ENCODE measurements at places on chromosomes 5 and 9. TPM values are rescaled to one million over a fixed set of nuclear protein-coding genes. Genes with fewer than 3 reads are reported as not detected.
A peak's percentile ranks its signal among the peaks of the same experiment; 100 is the strongest.

GRCh38 chr9:127411122-127411521 lies 13.1 kb upstream of the ZNF79 start:
- no peak for DNase-seq

The FST gene
- total RNA-seq: 0.14 TPM

DNA sequence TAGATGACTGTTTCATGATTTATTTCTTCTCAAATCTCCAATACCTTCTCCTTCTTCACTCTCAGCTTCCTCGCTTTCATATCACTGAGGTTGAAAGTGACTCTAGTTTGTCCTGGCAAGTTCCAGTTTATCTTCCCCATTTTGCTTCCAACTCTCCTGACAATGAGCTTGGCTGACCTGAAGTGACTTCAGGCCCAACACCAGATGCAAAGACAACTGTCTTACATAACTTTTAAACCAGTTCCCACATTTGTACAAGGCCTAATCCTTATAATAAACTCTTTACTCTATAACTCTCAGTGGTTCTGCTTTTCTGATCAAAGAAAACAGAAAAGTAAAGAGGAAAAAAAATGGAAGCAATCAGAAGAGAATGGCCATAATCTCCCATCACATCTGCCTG lies 22.0 kb downstream of the GNG10 start:
- no peak for DNase-seq

The FRRS1L gene
- 0.69 TPM for total RNA-seq

DNA sequence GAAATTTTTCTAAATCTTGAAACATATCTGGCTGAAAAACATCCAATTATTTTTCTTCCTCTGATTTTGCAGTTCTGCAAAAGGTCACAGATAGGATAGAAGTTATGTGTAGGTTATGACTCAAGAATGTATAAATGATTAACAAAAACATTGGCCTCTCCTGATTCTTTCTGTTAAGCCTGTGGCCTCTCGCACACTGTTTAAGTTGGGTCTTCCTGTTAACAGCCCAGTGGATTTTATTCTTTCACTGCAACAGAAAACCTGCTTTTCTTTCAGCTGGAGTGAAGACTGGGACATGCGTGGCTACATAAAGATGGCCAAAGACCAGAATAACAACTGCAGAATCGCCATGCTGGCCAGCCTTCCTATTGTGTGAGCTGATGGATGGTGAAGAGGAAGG lies 17.1 kb upstream of the SPATA31E1 start:
- no peak for DNase-seq

GRCh38 chr5:149151717-149152116 lies 10.4 kb downstream of the ABLIM3 start:
- no peak for DNase-seq

DNA sequence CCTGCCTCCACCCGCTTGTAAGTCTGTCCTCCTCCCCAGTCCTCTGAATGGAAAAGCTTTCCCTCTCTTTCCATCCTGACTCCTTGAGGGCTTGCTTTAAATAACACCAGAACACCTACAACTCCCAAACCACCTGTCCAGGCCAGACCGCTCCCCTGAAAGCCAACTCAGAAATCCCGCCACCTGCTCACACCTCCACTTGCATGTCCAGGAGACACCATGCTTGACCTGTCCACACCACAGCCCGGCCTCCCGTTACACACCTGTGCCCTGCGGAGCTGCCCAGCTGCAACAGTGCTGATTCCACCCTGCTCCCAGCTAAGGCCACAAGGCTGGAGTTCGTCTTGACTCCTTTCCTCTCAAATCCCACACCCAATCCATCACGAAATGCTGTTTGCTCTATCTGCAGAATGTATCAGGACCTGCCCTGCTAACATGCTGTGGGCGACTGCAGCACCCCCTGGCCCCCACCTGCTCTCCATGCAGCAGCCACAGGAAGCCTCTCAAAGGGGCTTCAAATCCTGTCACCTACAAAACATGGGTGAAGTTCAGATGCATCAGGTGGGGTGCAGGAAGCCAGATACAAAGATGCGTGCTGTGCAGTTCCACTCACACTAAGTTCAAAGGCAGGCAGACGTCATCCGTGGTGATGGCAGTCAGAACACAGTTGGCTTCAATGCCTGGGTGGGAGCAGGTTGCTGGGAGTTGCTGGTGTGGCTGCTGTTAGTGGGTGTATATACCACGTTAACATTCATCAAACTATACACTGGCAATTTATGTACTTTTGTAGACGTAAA lies 166.0 kb downstream of the ROR2 start:
- DNase-seq: no peak

The TMC1 gene
- total RNA-seq: not detected

The SPAG8 gene
- 0.12 TPM for total RNA-seq

DNA sequence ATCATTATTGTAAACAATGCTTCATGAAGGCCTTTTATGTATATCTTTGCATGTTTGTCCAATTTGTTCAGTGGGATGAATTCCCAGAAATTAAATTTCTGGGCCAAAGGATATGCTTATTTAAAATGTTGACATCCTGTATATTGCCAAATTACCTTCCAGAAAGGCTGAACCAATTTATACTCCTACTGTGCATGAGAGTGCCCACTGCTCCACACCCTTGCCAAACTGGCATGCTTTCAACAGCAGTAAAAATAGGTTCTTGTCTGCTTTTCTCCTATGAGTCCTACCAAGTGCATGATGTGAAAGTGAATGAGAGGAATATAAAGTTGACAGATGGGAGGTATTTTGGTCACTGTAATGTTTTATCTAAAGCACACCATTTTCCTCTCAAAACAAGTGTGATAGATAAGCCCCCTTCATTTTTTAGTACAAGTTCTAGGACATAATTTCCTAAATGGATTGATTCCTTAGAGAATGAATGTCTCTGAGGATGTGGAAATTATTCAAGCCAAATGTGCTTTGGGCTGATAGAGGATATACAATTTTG lies 70.5 kb upstream of the ERBIN start:
- no peak for DNase-seq

The NXNL2 gene
- total RNA-seq: 3.1 TPM

The HRCT1 gene
- not detected for total RNA-seq

DNA sequence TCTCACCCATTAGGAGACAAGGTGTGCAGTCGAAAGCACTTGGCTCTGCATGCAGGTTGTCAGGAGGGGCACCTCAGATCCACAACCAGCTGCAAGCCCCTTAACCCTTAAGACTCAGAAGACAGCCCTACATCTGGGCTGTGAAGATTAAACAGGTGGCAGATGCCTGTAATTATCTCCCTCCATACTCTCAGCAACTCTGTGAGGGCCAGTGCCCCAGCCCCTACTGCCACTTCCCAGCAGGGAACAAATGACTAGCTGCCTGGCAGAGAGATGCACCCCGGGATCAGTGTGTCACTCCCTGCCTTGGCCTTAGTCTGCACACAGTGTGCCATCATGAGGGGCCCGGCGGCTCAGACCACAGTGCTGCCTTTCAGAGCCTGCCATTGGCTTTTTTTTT lies 42.0 kb downstream of the CRB2 start:
- DNase-seq: no peak

GRCh38 chr5:139130214-139130613 lies 68.0 kb downstream of the SIL1 start:
- no peak for DNase-seq

DNA sequence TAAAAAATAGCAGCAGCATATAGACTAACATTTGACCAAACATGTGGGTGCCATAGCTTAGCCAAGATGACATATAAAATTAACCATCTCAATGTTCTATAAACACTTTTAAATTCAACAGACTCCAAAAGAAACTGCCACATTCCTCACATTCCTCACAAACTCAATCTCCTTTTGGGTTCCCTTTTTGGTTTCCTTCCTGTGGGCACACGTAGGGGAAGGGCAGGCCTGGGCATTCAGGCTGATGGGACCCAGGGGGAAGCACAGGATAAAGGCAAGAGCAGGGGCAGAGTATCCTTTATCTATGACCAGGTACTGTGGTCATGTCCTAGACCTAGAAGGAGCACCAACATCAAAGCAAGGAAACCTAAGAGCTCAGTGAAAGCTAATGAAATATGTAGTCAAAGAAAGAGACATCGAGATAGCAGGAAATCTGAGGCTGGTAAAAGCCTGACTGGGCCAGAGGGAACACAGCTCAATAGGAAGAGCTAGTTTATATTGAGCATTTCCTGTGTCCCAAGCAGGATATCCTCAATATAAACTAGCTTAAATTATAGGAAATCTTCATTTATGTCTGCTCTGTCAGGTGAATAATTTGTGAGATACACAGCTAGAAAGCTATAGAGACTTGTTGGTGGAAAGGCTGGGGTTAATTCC lies 13.6 kb upstream of the ERAP1 start:
- no peak for DNase-seq

- DNase-seq: no peak
Measured at GRCh38 chr9:109802491-109802890, 22.5 kb downstream of the PALM2AKAP2 start.

DNA sequence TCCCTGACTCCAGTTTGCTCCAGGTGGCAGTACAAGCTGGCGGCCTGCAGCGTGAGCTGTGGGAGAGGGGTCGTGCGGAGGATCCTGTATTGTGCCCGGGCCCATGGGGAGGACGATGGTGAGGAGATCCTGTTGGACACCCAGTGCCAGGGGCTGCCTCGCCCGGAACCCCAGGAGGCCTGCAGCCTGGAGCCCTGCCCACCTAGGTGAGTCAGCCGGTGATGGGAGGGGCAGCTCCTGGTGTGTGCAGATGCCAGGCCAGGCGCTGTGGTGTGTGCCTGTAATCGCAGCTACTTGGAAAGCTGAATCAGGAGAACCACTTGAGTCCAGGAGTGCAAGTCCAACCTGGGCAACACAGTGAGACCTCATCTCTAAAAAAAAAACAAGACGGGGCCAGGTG lies 10.0 kb upstream of the CACFD1 start:
- DNase-seq: no peak

The FPGS gene
- 132 TPM for total RNA-seq

DNA sequence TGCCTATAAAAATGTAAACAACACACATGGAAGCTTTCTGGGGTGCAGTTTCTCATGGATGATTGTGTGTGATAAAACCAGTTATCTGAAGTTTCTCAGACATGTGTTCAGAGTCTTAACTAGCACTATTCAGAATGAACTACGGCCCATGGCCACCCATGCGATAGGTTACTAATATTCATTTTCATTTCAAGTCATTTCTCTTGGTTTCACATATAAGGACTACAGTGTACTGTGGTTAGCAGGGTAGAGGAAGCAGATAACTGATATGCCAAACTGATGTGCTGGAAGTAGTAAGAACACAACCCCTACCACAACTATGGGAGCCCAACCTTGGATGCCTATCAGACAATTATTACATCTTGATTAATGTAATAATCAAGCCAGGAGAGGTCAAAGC lies 372.1 kb downstream of the DTWD2 start:
- DNase-seq: no peak

GRCh38 chr5:152514827-152515397 lies 109.8 kb upstream of the NMUR2 start:
- peak; percentile 1 for DNase-seq

The ARID3C gene
- not detected for total RNA-seq

- DNase-seq: peak; percentile 41
Measured at GRCh38 chr5:138603249-138603920, 28.2 kb upstream of the HSPA9 start.

DNA sequence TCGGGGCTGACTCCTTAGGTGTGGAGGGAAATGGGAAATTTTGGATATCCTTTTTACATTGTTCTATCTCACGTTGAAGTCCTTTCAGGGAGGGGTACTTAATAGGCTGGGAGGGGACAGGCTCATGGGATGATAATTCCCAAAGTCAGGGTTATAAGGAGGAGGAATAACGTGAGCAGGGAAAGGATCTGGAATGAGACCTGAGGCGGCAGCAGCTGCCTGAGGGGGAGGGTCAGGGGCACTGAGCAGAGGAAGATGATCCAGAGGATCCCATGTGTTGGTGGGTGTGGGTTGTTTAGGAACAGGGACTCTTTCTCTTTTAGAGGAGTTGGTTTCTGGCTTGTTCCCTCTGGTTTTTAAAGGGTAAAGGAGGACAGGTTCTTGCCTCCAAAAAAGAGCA lies 18.7 kb downstream of the IFT74 start:
- no peak for DNase-seq

GRCh38 chr5:114789773-114790402 lies 379.8 kb downstream of the TRIM36 start:
- DNase-seq: peak; percentile 16

GRCh38 chr9:18795947-18796671 lies 236.9 kb downstream of the SAXO1 start:
- DNase-seq: no peak

The AJM1 gene
- total RNA-seq: 0.51 TPM

- DNase-seq: no peak
Measured at GRCh38 chr9:21965401-21965951, 28.7 kb downstream of the CDKN2A start.

DNA sequence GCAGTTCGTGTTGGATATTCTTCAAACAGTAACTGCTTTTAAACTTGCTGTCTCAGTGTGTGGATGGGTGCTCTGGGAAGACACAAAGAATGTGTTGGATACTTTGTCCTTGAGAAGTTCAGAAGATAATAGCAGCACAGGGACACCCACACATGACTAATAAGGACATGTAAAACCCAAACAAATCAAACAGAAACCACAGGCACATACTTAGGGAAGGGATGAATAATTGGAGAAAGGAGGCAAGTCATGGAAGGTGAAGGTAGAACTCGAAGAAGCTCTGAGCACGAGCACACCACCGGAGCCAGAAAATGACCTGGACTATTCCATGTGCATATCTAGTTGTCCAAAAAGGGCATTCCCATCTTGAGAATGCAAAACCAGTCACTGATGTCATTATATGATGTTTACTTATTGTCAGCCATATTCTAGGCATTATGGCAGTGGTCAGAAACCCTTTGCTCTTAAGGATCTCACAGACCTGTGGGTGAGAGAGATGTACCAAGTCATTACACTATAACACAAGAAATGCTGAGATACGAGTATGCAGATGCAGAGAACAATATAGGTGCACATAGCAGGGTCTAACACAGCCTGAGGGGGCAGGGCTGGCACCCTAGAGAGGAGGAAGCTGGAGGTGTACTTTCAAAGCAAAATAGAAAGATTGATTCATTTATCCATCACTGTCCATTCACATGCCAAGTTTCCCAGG lies 152.9 kb downstream of the PIK3R1 start:
- no peak for DNase-seq

DNA sequence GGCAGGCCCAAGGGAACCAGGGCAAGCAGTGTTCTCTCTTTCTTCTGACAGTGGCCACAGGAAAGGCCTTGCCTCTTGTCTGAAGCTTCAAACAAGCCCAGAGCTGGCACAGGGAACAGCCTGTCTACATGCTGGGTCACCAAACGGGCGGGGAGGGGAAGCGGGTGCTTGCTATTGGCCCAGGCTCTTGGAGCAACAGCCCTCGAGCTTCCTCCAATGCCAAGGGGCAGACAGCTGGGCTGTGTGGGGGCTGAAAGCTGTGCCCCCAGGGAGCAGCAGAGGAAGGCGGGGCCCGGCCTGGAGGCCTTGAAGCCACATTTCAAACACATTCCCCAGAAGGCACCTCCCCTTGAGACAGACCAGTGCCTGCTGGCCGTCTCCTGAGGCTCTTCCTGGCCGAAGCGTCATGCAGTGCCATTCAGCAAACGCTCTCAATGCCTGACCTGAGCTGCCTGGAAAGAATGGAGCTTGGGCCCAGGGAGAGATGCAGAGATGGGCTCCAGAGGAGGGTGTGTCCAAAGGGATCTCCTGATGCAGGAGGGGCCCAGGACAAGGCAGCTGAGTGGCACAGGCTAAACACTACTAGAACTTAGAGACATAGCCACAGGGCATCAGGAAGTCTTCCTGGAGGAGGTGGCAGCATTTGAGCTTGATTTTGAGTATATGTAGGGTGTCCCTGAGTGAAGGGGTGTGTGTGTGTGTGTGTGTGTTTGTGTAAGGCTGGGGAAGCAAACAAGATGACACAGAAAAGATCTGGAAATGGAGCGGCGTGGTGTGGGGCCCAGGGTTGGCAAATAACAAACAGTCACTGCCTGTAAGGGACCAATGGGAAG lies 2.5 kb downstream of the FIBCD1 start:
- no peak for DNase-seq

GRCh38 chr5:40871177-40871576 lies 30.0 kb downstream of the CARD6 start:
- DNase-seq: no peak

The PALM2AKAP2 gene
- total RNA-seq: 3.8 TPM

Data from epithelial cell of proximal tubule (primary cell).